SHP77 (cell line): ENCODE measurements at places on chromosomes 1 and 21.

- peak; percentile 27 for DNase-seq
These were observed 69.8 kb downstream of the TPR start for GRCh38 chr1:186304982-186305949.

DNA sequence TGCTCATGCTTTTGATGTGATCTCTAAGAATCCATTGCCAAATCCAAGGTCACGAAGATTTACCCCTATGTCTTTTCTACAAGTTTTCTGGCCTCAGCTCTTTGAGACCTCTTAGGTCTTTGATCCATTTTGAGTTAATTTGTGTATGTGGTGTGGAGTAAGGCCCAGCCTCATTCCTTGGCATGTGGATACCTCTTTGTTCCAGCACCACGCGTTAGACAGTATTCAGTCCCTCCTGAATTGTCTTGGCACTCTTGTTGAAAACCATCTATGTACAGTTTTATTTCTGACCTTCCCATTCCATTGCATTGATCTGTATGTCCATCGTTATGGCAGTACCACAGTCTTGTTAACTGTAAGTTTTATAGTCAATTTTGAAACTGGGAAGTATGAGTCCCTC is 8.0 kb upstream of the FTCD start:
- DNase-seq = no peak

DNA sequence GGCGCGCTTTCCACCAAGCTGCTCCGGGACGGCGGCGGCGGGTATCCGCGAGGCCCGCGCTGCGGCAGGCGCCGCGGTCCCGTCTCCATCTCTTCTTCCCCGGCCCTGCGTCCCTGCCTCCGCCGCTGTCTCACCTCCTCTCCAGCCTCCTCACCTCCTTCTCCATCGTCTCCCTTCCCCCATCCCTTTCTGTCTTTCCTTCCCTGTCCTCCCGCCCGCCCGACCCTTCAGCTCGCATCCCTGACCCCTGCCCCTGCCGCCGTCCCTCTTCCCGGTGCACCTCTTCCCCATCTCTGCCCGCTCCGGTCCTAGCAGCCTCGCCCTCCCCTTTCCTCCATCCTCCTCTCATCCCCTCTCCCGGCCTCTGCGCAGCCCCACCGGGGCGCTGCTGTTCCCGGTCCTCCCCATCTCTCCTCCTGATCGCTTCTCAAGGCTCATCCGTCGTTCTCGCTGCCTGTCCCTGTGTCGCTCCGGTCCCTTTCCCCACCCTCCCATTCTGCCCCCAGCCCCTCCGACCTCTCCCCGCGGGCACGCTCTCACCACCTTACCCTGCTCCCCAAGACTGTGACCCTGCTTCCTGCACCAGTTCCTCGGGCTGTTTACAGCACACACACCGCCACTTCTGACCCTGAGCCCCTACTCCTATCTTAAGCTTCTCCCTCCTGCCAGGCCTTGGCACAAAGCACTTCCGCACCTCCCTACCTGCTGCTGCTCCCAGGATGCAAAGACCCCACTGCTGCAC is 760 bp upstream of the NPHP4 start:
- DNase-seq = peak; percentile 38

DNA sequence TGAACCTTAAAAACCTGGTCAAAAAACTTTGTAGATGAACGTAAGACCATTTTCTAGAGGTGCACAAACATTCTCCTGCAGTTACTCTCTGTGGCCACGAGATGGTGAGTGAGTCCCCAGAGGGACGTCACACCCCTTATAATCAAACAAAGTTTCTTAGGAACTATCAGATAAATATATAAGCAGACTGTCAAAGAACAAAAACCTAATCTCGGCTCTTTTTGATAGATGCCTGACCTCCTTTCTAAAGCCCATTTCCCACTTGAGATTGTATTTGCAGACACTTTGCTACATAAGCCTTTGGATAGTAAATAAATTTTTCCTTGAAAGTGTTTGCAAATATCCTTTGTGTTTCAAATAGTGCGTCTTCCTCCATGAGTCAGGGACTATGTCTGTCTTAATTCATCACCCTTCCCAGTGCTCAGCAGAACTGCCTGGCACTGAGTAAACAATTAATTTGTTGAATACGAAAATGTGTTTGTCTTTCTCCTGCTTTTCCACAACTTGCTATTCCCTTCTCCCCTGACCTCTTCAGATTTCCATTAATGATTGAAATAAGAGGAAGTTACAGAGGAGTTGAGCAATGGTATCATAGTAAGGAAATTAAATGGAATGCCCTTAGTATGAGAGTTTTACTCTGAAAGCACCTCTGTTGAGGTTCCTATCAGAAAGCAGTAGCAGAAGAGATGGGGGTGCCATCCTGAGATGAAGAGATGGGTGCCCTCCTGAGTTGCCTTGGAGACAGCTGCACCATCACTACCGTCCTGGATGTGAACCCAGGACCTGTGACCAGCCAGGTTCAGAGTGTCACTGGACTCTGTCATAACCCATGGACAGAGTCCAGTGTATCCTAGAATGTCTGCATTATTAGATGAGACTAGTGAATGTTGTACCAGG is 57.8 kb upstream of the RAVER2 start:
- no peak for DNase-seq

- no peak for DNase-seq
These were observed 24.7 kb downstream of the CASZ1 start for GRCh38 chr1:10771789-10772188.

DNA sequence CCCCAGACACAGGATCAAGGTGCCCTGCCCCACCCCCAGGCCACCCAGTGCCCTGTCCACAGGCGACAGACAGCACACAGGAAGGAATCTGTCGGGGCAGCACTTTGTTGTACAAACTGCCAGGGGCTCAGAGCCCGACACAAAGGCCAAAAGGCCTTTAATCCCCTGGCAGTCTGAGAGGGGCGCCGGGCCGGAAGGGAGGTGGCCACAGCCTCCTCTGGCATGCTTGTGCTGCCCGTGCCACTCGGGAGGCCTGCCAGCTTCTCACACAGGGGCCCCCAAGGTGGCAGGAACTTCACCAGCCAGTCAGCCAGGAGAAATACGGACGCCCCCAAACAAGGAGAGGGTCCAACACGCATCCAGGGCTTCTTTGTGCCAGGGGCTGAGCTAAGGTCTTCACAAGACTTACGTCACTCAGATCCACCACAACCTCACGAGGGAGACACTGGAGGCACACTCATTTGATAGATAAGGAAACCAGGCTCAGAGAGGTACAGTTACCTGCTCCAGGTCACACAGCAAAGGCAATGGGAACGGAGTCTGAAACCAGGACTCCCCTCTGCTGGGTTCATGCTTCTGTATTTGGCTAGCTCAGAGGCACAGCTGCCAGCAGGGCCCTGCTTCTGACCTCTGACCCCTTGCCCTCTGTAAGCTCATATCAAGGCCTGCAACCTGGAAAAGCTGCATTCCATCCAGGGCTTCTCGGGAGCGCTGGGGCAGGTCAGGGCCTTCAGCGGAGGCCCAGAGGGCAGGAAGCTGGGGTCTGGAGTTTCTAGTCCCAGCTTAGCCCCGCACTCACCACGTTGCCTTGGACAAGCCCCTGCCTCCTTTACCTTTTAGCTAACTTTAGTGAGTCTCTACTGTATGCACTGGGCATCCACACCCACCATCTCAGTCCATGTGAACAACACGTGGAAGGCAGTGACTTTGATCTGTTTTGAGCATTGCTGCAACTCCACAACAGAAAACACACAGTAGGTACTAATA is 34.8 kb downstream of the HSPG2 start:
- no peak for DNase-seq

GRCh38 chr1:201466492-201466891 is 2.5 kb downstream of the PHLDA3 start:
- no peak for DNase-seq

DNA sequence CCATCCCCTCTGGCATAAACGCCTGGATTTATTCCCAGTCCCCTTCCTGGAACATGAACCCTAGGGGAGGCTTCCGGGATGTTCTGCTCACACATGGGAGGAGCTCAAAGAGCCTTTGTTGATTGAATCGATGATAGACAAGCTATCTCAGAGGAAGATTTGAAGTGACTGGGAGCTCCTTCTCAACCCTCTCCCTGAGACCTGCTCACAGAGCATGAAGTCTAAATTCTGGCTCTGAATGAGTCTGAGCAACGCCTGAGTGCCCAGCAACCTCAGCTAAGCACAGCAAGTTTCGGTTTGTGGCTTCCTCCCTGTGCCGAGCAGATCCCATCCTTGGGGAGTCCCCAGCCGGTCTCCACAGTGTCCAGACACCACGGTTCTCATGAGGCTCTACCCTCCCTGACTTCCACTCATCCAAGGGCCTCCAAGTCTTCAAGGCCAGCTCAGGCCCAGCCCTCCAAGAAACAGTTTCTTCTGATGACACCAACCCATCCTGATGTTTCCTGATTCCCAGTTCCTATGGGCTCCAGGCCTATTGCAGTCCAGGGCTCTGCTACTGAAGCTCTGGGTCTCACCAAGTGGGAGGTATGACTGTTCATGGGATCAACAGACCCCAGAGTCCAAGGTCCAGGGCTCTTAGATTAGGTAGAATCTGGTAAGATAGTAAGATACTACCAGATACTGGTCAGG is 190.8 kb downstream of the DYRK1A start:
- DNase-seq = no peak

- DNase-seq = no peak
These were observed 8.6 kb upstream of the SLC19A2 start for GRCh38 chr1:169494343-169494742.

DNA sequence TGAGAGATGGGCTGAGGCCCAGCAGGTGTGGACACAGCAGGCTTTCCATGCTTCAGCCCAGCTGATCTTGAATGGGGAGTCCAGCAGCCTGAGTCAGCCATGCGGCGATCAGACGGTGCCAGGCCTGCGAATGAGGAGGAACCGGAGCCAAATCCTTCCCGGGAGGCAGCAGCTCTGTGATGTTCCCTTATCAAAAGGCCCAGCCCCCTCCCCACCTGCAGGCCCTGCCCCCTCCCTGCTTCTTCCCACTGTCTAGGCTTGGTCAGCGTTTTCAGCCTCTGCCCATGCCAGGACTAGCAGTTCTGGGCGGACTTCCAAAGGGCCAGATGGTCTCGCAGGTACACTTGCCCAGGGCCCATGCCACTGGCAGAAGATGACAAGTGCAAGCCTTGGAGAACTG is 253.8 kb downstream of the KAZN start:
- no peak for DNase-seq

GRCh38 chr21:38490411-38491020 is 7.8 kb downstream of the ERG start:
- DNase-seq = no peak

GRCh38 chr1:16449666-16450065 is 9.1 kb downstream of the NECAP2 start:
- no peak for DNase-seq

DNA sequence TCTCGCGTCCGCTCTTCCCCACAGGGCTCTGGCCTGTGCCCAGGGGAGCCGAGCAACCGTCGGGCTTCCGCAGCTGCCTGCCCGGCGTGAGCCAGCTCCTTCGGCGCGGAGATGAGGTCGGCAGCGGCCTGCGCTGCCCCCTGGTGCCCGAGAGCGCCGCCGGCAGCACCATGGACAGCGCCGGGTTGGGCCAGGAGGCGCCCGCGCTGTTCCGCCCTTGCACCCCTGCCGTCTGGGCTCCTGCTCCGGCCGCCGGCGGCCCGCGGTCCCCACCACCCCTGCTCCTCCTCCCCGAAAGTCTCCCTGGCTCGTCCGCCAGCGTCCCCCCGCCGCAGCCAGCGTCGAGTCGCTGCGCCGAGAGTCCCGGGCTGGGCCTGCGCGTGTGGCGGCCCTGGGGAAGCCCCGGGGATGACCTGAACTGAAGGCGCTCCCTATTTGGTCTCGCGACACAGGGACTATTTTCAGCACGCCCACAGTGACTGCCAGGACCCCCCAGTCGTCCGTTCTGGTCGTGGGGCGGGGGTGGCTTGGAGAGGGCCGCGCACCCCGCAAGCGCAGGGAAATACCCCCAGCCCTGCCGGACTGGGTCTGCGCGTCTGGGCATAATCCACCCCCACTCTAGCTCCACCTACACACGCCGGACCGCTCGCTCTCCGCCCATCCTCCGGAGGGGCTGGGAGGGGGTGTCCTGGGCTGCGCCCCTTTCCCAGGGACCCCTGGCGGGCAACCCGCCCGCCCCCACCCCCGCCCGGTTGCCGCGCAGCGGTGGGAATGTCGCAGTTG is 1.3 kb downstream of the HES3 start:
- peak; percentile 88 for DNase-seq

DNA sequence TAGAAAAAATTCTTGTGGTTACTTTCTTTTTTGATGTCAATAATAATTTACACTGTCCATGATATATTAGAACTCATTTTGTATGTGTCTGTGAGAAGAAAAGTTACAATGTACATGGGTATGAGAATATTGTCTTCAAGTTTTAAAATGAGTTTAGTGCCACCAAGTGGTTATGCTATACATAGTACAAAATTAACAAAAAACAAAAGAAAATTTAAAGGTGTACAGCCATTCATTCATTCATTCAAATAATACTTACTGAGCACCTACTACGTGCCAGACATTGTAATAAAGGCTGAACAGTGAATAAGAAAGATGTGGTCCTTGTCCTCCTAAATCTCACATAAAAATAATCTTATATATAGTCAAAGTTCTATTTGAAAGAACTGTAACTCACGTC is 27.7 kb downstream of the UCHL5 start:
- no peak for DNase-seq
